Activated CD4-positive, alpha-beta T cell treated with anti-CD3 and anti-CD28 coated beads for 4 hours (primary cell): ENCODE measurements at places on chromosomes 1 and 21.

GRCh38 chr1:194014014-194014413, 827.6 kb upstream of the B3GALT2 start:
- DNase-seq, result no peak

GRCh38 chr1:206737729-206738201, 32.8 kb upstream of the IL19 start:
- no peak for DNase-seq

DNA sequence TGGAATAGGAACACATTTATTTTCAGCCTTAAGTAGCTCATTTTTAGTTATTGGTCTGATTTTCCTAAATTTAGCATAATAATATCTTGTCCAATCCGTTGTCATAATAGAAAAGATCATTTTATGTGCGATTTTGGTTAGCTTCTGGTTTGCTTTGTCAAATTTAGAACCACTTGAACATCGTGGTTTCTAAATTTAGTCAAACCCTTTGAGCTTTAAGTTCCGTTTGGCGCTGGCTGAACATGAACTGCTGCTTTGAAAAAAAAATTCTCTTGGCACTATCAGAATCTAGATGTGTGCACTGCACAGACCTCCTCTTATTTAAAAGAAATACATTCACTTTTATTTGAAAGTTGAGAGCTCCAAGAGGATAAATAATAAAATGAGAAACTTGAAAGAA, 370.6 kb downstream of the PTPRC start:
- no peak for DNase-seq

DNA sequence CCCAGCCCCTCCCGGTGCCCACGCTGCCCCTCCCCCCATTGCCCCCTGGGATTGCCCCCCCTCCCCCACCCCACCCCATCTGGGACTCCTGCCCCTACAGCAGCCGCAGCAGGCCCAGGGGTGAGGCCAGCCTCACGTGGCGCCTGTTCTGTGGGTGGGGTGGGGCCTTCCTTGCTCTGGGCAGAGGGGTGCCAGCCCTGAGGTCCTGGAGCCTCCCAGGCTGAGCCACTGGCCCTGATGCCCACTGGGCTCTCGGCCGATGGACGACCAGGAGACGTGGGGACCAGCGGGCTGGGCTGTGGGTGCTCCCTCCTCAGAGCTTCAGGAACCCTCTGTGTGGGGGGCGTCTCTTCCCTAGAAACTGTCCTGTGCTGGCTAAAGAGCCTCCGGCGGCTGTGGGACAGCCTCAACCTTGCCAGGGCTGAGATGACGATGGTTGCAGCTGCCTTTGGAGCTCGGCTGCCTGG, 5.8 kb upstream of the C1orf159 start:
- no peak for DNase-seq

GRCh38 chr1:24186993-24187790, at the start of gene IFNLR1:
IFNLR1 (minus strand) TSS chr1:24187289; CDS start chr1:24187248, 41 bp downstream.
- DNase-seq, result peak; percentile 64

DNA sequence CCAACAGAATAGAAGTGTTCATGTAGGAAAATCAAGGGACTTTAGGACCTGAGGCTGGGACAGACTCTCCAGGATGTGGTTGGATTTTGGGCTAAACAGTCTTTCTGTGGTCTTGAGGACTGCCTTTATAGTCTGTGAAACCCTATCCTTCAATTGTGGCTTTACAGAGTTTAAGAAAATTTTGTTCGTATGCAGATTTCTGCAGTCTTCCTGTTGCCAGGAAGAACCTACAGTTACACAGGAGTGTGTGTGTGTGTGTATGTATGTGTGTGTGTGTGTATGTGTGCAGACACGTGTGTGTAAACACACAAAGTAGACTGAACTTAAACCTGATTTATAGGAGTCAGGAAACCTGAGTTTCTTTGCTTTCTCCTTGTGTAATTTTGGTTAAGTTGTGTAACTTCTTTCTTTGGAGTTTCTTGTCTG, 22.8 kb downstream of the NEK7 start:
- DNase-seq, result no peak

GRCh38 chr1:19846338-19846737, 31.3 kb upstream of the RNF186 start:
- DNase-seq, result no peak

GRCh38 chr1:240111558-240111957, 19.9 kb downstream of the FMN2 start:
- DNase-seq, result no peak

DNA sequence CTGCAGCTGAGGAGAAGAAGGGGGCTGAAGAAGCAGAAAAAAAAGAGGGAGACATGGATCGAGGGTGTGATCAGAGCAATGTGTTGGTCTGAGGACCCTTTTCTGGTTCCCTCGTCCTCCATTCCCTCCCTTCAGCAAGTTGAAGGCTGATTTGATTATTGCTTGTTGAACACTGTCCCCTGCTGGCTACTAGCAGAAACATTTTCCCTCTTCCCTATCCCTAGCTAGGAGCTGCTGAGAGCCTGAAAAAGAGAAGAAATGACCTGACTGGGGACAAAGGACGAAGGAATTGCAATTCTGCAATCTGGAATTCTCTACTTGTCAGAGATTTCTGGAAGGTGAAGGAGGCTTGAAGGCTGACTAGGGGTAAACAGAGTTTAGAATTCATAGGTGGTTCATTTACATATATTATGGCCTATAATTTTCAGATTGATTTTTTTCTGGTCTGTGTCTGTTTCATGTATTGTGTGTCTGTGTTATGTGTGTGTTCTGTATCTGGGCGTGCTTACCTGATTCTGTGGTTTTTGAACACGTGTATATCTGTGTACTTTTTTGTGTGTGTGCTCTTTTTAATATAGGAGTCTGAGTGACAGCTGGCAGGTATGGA, 9.8 kb downstream of the NHLH1 start:
- no peak for DNase-seq

DNA sequence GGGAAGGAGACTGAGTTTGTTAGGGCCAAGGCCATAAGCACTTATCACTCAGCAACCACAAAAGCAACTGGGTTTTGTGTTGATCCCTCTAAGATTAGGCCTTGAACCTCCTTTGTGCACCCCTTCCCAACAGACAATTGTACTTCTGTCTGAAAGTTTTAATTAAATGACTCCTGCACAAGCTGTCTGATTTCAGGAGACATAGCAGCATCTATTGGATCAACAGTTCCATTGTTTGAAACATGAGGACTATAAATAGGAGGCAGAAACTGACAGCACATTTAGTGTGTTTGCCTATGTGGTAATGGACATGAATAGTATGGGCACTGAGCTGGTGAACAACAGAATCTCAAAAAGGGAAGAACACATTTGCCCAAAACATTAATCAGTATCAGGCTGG, 167.3 kb upstream of the KCNJ6 start:
- DNase-seq, result no peak

- no peak for DNase-seq
Measured at GRCh38 chr21:45037986-45038385, 36.4 kb upstream of the ADARB1 start.

- no peak for DNase-seq
Measured at GRCh38 chr21:23729331-23729730, 1878.0 kb downstream of the MRPL39 start.

GRCh38 chr1:154961207-154962155, at the start of gene PYGO2:
PYGO2 (minus strand) TSS chr1:154961782; CDS start chr1:154961576, 206 bp downstream.
- DNase-seq, result peak; percentile 80
